ENCODE measurements at places on chromosomes 4 and X.

DNA sequence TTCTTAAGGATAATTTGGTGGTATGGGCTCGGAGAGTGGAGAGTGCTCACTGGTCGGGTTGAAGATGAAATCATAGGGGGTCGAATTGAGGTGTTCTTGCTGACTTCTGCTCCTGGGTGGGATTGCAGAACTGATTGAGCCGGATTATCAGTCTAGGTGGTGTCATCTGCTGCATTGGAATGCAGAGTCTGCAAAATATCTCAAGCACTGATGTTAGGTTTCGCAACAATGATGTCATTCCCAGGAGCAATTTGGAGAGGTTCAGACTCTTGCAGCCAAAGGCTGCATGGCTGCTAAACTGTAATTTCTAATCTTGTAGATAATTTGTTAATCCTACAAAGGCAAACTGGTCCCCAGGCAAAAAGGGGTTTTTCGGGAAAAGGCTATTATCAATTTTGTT lies 67.7 kb downstream of the RHOH start:
- no peak for DNase-seq

DNA sequence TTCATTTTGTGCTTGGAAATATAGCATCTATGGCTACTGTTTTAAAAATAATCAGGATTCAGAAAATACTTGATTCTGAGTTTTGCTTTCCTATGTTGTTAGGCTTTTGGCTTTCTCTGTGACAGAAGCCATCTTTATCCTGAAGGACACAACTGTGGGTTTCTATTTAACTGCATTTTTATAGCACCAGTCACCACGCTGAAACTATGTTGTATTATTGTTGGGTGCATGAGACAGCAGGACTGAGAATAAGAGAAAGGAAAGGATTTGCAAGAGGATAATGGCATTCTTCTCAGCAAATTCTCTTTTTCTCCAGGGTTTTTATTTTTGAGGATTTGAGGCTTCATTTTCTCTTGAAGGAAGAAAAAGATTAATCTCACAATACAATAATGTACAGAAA lies 10.1 kb upstream of the NEUROG2 start:
- DNase-seq: no peak

GRCh38 chrX:118538386-118538785 lies 42.8 kb downstream of the DOCK11 start:
- no peak for DNase-seq

DNA sequence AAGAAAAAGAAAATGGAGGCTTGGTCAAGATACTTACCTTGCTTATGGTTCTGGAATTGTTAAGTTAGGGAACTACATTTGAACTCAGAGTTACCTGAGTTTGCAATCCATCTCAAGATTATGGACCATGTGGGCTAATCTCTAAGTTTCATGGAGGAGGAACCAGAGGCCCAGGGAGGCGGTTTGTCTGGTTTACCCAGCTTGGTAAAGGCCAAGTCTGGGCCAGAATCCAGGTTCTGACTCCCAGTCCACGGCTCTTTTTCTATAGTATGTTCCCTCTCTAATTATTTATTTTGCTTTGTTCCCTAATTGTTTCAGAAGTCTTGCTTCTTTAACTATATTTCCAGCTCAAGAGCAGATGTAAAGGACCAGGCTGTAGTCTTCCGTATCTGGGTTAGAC lies 168.1 kb downstream of the FRAS1 start:
- DNase-seq: no peak

DNA sequence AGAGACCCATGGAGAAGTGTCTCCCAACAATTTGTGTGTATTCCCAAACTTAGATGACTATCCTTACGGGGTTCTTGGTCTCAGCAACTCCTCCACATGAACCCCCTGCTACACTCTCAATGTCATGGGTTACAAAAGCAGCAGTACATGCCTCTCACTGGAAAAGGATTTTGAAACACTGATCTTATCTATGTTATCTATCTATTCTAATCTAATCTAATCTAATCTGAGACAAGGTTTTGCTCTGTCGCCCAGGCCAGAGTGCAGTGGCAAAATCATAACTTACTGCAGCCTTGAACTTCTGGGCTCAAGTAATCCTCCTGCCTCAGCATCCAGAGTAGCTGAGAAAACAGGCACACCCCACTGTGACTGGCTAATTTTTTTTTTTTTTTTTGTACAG lies 19.3 kb downstream of the TSPAN5 start:
- DNase-seq: no peak

DNA sequence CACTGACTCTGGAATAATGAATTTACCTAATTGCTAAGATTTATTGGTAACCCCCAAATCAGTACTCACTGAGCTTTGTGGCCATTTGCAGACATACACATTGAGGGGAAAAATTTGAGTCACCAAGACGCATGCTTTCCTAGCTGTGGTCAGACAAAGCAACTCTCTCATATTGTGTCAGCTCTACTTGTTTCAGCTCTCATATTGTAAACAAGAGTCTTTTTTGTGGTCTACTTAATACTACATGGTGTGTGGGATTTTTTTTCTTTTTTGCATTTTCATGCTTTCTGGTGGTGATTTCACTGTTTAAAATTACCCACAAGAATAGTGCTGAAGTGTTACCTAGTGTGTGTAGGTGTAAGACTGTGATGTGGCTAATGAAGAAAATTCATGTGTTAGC lies 428.2 kb upstream of the GALNT7 start:
- no peak for DNase-seq

DNA sequence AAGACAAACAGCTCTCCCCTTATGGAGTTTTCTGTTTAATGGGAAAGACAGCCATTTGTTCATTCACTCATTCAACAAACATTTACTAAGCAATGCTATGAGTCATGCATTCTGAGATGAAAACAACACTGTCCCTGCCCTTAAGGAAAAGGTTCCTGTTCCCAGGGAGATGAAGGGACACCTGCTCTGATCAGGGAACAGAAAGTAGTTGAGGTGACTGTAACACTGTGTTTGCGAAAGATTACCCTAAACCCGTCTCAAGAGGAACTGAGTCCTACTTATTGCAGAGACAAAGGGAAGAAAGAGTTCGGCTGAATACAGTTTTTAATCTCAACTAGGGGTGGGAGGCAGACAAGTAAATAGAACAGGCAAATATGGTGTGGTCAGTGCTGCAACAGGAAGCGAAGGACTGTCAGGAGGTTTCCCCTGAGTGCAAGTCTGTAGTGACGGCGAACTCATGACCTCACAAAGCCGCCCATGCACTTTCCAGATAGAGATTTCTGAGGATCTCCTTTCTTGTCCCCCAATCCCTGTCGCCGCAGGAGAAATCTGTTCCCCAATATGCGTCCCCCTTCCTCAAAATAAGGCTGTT lies 712 bp downstream of the STX18 start:
- no peak for DNase-seq

DNA sequence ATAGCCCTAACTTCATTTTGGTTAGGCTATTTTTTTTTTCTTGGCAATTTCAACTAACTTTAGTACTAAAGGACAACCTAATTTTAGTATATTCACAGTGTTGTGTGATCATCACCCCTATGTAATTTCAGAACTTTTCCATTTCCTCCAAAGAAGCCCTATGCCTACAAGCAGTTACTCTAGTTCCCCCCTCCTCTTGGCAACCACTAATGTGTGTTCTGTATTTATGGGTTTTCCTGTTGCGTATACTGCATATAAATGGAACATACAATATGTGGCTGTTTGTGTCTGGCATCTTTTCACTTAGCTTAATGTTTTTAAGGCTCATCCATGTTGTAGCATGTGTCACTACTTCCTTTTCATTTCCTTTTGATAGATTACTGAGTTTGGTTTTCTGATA lies 57.6 kb downstream of the N4BP2 start:
- DNase-seq: no peak

DNA sequence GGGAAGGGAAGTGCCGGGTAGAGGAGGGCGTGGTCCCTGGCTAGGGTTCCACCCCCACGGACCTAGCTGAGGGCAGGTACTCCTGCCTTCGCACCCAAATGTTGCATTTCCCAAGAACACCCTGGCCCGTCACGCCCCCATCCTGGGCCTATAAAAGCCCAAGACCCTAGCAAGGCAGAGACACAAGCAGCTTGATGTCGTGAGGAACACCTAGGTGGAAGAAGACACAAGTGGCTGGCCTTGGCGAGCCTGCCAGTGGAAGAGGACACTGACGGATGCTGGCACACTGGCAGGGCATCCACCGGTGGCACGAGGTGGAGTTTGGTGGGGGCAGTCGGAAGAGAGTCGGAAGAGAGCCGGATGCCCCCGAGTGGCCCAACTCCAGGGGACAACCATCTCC lies 244.8 kb upstream of the CTSO start:
- no peak for DNase-seq

GRCh38 chrX:136870064-136870463 lies 10.5 kb downstream of the RBMX start:
- no peak for DNase-seq

GRCh38 chr4:123471655-123472369 lies 75.2 kb downstream of the SPRY1 start:
- DNase-seq: no peak

DNA sequence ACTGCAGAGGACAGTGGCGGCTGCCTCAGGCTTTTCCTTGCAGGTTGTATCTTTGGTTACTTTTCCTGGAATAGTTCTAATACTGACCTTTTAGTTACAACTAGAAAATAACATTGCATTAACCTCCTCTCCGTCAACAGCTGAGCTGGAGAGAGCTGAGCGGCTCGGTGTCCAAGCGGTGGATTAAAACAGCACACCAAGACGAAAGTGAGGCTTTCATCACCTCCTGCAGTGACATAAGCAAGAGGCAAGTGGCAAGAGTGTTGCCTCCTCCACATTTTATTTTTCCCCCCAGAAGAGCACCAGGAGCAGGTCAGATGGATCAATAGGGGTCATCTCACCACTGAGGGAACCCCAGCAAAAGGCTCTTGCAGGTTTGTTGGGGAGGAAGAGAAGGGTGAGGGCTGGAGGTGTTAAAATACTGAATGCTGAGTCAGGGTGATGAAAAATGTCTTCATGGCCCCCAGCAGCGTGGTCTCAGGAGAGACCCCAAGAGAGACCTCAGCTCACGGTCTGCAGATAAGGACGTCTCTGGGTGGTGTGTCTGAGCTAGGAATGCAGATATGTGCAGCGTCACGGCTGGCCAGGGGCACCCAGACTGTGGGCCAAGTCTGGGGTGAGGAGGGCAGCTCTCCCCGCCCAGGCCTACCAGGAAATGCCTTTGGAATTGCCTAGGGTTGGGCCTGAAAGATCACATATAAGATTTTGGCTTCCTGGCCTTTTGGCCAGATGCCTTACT lies 50.3 kb downstream of the CASP3 start:
- DNase-seq: no peak

- DNase-seq: no peak
These were observed 56.2 kb upstream of the RAPGEF2 start for GRCh38 chr4:159046683-159047082.

DNA sequence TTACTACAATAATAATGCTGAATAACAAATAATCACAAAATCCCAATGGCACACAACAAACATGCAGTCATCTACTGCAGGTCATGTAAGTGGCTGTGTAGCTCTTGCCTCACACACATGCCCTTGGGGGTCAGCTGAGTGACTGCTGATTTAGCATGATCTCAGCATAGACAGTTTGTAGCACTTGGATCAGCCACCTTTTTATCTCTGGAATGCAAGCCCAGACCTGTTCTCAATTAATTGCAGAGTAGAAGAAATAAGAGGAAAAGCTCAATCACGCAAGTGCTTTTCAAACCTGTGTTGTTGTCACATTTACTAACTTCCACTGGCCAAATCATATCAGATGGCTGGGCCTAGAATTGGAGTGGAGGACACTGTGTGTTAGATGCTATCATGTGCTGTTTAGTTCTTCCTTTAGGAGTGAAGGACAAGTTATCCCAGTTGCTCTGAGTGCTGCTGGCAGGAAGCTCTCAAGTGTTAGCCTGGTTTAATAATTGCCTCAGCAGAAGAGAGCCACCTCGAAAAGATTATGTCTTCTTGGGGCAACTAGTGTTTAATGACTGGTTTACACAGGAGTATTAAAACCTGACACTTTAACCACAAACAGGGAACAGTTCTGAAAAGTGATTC lies 128.3 kb upstream of the EPHA5 start:
- no peak for DNase-seq

- DNase-seq: no peak
These were observed 12.2 kb downstream of the EPHA5 start for GRCh38 chr4:65658117-65658516.

GRCh38 chr4:40228497-40229365 lies 31.9 kb downstream of the RHOH start:
- DNase-seq: no peak

DNA sequence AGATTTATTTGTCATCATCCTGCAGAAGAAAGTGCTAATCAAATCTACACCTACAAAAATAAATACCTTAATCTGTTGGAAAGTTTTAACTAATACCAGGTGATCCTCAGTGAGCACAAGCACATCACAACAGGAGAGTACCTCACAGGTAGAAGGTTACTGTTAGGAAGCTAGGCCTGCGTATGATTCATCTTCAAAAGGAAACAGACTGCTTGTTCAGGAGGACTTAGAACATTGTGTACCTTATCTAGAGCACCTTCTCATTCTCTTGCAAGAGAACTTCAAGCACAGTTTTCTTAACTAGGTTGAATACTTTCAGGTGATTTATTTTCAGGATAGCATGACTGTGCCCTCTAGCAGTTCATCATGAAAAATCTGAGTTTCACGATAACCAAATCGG lies 54.2 kb downstream of the MND1 start:
- DNase-seq: no peak

DNA sequence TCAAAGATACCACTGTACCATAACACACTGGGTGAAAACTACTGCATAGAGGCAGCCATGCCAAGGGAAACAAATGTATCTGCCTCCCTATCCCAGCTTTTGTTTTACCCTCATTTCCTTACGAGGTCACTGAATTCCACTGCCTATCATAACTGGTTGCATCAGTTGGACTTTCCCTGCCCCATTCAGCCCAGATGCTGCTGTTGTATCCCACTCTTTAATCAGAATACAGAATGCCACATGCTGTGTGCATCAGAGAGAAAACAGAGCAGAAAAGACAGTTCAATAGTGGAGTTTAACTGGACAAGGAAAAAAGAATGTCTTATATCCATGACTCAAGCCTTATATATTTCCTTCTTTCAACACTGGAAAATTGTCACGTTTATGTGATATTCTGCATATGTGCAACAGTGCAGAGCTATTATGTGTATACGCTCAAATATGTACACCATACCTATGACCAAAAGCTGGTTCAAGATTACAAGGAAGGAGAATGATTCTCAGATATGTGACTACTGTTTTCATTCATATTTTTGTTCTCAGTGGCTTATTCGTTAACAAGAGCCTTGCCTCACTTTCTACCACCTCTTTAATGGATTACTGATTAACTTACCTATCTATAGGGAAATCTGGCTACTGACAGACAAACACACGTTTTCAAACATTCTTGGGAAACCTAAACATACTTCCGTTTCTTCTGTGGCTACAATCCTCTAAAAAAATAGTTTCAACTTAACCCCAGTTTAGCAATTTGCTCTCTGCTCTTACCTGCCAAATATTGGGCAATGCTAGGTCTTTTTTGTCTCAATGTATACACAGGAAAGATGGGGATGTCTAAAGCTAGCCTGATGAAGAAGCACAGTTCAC lies 378.9 kb downstream of the SMARCA1 start:
- DNase-seq: no peak

DNA sequence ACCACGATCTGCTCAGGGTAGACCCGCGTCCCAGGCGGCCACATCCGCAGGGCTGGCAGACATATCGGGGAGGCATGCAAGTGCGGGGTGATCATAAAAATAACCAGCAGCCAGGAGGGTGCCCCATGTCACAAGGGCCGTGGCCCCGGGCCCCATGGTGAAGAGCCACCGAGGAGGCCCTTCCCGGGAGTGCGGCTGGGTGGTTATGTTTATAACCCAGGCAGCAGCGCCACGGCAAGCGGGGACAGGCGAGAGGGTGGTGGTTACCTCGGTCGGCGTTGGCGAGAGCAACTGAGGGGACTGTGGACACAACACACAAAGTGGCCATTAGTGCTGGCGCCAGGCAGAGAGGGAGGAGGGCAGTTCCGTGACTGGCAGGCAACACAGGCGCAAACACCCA lies 92.7 kb upstream of the AFAP1 start:
- DNase-seq: no peak

Measured in activated CD8-positive, alpha-beta memory T cell treated with anti-CD3 and anti-CD28 coated beads for 4 hours (primary cell).